Lung microvascular endothelial cell (primary cell): ENCODE measurements at places on chromosomes 6 and 20.
A peak's percentile ranks its signal among the peaks of the same experiment; 100 is the strongest.

GRCh38 chr6:16128759-16129622, at the start of gene MYLIP:
Gene MYLIP, plus strand, starts transcription at chr6:16129086. Its CDS starts 237 bp downstream, at chr6:16129323.
- peak; percentile 95 for DNase-seq

DNA sequence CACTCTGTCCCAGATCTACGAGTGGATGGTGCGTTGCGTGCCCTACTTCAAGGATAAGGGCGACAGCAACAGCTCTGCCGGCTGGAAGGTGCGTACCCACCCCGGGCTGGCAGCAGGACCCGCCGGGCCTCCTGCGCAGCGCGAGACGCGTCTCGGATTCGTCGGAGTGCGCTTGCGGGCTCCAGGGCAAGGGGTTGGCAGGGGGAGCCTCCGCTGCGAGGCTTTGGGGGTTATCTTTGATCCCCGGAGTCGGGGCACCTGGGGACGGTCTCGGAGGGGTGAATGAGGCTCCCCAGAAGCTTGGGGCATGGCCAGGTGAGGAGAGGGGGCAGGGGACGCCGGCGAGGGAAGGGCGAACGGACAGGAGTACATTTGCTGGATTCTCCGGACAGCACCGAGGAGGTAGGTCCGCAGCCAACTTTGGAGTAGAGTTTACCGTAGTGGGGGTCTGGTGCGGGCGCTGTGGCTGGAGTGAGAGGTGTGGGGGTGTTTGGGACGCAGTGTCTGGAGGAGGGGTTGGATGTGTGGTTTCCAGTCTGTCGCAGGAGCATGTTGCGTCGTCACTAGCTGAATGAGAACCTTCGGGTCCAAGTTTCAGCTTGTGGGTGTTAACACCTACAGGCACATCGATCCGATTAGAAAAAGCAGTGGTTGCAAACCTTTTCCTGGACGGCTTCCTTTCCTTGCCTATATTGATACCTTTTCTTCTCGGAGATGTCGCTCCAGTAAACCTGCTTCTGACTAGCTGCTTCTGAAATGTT, 1.2 kb downstream of the FOXO3 start:
- DNase-seq: peak; percentile 30

- no peak for DNase-seq
These were observed 122.9 kb upstream of the FOXO3 start for GRCh38 chr6:108437821-108438220.

- no peak for DNase-seq
These were observed 109.8 kb downstream of the JARID2 start for GRCh38 chr6:15355683-15356099.

GRCh38 chr6:3175715-3176402, 18.5 kb upstream of the TUBB2A start:
- DNase-seq: no peak

DNA sequence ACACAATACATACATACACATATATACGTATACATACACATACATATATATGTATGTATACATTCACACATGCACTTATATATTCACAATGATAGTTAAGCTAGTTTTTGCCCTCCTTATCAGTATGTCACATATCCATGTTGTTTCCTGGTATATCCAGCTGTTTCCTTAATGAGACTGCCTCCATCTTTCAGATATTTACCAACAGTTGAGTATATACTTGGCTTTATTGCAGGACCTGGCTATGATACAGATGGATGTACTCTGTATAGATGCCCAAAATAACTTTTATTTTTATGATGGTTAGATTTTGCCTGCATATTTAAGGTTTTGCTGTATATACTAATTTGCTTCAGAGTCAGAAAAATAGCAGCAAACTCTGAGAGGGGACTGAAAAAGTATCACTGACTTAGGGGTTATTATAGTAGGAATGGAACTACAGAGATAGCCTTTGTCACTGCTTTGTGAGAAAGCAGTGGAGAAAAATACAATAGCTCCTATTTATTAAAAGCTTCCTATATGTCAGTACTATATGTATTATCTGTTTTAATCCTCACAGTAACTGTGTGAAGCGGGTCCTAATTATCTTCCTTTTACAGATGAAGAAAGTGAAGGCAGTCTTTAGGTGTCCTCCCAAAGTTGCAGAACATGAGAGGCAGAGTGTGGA, 35.5 kb downstream of the CARMIL1 start:
- DNase-seq: peak; percentile 10

GRCh38 chr6:36130667-36131510, 576 bp downstream of the MAPK13 start:
- no peak for DNase-seq

DNA sequence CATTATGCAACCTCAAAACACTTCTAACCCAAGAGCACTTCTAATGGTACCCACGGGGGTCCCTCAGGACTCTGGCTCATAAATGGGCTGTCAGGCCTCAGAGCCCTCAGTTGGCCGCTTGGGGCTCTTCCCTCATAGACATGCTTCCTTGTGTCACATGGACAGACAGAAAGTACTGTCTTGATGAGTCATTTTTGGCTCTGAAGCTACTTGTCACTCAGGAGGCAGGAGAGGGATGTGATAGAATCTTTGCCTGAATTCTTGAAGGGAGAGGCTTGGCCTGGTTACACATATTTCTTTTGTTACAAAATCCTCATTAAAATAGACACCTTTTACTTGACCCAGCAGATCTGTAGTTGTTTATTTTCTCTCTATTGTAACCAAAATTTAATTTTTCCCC, 15.1 kb upstream of the EDN1 start:
- peak; percentile 38 for DNase-seq

GRCh38 chr6:2173203-2173961, 72.0 kb downstream of the GMDS start:
- no peak for DNase-seq

DNA sequence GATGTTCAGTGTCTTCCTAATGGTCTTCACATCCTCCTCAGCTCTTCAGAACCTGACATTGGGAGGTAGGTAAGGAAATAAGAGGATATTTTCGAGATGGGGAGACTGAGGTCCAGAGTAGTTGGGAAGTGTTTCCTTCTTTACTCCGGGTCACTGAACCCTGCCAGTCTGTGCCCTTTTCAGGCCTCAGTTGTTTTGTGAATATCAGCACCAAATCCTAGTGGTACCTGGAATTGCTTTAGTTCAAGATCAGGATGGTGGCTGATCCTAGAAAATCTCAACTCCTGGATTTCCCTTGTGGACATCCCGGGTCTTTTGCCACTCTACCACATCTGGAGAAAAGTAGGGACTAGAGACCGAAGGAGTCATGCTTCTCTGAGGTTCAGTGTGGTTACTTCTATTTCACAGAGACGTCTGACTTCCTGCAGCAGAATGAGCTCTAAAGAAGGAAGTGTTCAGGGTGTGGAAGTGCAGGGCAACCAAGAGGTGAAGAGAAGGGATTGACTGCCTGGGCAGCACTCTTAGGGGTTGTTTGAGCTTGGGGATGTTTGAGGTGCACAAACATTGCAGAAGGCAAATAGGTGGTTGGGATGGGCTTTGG, 995 bp downstream of the STK4 start:
- no peak for DNase-seq

DNA sequence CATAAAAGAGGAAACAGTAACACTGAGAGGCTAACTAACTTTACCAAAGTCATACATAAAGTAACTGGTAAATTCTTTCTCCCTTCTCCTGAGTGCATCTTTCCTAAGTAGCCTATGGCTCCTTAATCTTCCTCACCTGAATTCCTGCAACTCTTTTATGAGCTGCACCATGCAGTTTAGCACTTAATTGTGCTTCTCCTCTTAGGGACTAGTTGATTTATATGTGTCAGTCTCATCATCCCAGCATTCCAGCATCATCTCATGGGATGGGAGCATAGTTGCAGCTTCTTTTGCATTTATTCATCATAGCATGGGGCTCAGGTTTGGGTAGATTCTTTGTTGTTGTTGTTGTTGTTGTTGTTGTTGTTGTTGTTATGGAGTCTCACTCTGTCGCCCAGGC, 3.5 kb upstream of the TSPYL1 start:
- no peak for DNase-seq

GRCh38 chr20:51306081-51306480, 236.4 kb downstream of the NFATC2 start:
- DNase-seq: no peak

GRCh38 chr6:29926413-29927274, 15.7 kb upstream of the HLA-A start:
- DNase-seq: peak; percentile 55

DNA sequence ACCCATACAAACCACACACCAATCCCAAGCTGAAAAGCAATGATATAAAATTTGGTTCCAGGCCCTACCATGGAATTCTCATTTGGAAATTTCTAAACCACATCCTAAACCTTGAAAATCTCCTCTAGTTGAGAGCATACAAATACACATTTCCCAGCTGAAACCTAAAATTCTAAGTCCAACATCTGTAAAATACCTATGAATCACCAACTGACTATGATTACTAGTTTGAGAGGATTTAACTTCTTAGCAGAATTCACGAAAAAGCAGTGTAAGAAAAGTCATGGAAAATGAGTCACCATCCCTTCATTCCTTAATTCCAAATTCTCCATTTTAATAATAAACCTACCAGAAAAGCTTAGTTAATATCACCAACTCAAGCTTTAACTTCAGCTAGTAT, 15.4 kb downstream of the RANBP9 start:
- no peak for DNase-seq

- DNase-seq: no peak
These were observed 74.5 kb downstream of the DACT2 start for GRCh38 chr6:168244961-168245551.

GRCh38 chr20:2709205-2709981, 16.8 kb downstream of the EBF4 start:
- no peak for DNase-seq

DNA sequence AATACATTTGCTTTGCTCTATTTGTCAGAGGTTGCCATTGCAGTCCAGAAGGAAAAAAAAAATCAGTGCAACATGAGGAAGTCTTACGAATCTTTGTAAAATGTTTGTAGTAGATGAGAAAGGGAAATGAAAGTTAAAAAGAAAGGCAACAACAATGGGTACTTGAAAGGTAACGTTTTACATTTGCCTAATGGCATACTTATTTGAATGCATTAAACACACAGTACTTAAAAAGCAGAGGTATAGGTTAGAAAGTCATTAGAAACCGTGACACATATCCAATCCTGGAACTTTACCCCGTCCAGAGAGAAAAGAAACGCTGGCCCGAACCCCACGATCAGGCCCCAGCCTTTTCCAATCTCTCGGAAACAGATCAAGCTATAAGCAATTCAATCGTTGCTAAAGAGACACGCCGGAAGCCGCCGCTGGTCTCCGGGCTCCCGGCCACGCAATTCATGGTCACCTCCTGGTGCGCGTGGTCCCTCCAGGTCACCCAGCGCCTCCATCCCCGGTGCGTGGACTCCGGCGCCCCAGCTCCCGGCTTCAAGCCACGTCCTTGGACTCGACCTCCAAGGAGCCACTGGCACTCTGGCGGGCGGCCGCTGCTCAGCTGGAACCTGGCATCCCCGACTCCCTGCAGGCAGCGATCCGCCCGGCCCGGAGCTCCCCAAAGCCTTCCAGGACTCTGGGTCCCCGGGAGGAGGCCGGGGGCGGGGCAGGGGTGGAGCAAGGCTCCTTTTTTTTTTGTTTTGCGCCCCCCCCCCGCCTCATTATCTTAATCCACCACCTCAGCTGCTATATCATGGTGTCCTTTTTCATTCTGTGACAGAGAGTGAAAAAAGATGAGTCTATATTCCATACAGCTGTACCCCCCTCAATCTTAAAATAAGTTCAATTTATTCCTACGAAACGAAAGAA, at the start of gene SLC18B1:
TSS of gene SLC18B1 (minus strand) at position 687 of the 918 bp plus-strand sequence. CDS start at position 506, 181 bp downstream.
- peak; percentile 35 for DNase-seq

- no peak for DNase-seq
These were observed 32.6 kb downstream of the SLC2A10 start for GRCh38 chr20:46741924-46742668.

- no peak for DNase-seq
These were observed 7.9 kb downstream of the UBR2 start for GRCh38 chr6:42571611-42572342.

DNA sequence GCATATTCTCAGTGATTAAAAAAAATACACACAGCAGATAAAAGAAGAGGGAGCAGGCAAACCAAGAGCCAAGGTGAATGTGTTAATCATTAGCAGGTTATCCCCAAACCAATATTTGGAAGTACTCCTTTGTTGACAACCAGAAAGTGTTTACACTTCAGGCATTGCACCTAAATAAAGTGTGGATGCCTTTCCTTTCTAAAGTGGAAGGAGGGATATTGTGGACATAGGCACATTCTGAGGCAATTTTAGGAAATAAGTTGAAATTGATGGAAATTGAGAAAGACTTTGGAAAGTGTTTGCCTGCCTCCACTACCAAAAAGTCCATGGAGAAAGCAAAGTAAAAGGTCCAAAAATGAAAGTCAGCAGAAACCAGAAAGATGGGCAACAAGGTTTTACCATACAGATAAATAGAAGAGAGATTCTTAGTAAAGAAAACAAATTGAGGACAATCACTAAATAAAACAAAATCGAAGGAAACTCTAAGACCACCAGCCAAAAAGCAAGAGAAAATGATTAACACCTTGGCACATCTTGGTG, 22.9 kb downstream of the SLC17A2 start:
- no peak for DNase-seq

DNA sequence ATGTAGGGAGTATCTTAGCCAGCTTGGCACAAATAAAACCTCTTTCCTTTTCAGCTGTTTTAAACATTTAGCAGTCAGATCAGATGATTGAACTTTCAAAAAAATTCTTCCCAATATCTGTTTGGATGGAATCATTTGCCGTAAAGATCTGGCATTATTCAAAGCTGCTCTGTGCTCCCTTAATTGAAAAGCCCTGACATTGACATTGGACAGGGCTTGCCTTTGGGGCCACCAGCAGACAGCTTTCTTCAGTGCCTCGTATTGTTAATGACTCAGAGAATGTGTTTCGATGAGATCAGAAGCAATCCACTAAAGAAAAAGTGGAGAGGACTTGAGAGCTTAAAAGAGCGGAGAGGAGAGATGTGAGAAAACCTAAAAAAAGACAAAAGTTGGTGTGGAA, 343.5 kb downstream of the NRN1 start:
- DNase-seq: no peak

DNA sequence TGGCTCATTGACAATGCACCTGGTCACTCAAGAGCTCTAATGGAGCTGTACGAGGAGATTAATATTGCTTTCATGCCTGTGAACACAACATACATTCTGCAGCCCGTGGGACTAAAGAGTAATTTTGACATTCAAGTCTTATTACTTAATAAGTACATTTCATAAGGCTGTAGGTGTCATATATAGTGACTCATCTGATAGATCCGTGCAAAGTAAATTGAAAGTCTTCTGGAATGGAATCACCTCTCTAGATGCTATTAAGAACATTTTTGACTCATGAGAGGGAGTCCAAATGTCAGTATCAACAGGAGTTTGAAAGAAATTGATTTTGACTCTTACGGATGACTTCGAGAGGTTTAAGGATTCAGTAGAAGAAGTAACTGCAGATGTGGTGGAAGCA, 267.9 kb downstream of the CLVS2 start:
- DNase-seq: no peak

DNA sequence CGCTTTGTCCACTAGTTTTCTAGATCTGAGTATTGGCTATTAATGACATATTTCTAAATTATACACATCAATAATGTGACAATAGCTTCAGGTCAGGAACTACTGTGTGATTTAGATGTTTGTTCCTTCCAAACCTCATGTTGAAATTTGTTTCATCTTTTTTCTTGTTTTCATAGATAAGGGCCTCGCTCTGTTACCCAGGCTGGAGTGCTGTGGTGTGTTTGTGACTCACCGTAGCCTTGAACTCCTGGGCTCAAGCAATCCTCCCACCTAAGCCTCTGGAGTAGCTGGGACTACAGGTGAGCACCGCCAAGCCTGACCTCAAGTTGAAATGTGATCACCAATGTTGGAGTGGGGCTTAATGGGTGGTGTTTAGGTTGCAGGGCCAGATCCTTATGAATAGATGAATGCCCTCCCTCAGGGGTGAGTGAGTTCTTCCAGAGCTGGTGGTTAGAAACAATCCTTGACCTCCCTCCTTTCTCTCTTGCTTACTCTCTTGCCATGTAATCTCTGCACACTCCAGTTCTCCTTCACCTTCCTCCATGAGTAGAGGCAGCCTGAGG, 5.9 kb upstream of the NQO2 start:
- no peak for DNase-seq
